Activated naive CD4-positive, alpha-beta T cell treated with anti-CD3 and anti-CD28 coated beads for 36 hours (primary cell): ENCODE measurements at places on chromosomes 4 and X.

DNA sequence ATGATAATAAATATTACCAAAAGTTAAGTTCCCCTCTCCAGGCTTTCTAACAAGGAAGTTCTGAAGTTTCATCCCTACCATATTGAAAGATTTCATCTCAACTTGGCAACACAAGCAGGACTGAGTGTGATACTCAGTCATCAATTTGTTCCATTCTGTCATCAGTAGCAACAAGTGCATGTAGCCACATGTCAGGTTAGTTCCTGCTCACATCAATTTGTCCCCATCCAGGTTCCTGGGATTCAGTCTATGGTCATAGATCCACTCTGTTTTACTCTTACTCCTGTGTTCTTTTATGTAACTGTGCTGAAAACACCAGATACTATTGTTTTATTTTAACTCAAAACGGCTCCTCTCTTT lies 22.2 kb downstream of the SMPX start:
- DNase-seq: no peak

DNA sequence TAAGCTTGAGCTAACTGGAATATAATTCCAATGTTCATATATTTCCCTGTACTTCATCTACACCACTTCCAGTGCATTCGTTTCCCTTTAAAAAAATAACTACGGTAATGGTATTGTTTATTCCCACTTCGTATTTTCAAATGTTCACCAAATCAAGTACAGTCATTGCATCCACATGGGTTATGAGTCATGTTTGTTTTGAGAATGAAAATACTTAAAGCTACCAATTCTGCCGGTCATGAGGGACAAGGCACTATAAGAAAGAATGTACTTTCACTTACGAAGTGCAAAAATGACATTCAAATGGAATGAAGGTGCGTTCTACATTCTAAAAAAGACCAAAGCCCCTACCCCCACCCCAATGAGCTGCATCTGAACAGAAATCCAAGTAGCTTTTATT lies 174.4 kb upstream of the FGF13 start:
- DNase-seq: no peak

GRCh38 chr4:52096048-52096447 lies 44.9 kb downstream of the SPATA18 start:
- DNase-seq: no peak

DNA sequence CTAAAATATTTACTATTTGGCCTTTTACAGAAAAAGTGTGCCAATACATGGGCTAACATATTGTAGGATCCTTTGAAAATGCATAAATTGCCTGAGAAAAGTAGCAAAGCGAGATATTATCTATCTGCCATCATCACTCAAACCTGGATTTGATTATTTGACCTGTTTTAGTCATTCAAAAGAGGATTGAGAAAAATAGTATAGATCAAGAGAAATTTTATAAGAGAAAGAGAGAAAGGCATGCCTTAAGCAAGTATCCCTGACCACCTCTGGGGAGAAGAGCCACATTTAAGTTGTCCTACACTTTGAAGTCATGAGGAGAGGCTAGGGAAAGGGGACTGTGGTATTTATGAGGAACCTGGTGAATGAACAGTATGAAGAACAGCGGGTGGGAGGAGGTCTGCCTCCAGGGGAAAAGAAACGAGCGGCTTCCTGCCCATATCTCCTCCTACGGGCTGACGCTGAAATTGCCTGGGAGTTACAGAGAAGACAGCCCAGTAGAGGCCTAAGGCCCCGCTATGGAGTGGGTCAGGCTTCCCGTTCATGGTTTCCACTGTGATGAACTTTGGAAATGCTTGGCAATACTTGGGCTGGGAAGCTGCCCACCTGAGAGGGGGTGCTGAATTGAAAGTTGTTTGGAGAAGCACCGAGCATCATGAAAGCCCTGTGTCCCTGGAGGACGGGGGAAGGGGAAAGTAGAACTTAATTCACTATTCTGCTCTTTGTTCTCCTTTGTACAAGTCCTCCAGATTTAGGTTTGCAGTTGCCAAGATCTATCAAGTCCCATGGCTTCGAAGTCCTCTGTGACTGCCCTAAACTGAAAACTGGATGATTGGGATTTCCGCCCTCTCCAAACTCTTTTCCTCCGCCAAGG lies 106.9 kb upstream of the ACSL4 start:
- DNase-seq: peak; percentile 12

DNA sequence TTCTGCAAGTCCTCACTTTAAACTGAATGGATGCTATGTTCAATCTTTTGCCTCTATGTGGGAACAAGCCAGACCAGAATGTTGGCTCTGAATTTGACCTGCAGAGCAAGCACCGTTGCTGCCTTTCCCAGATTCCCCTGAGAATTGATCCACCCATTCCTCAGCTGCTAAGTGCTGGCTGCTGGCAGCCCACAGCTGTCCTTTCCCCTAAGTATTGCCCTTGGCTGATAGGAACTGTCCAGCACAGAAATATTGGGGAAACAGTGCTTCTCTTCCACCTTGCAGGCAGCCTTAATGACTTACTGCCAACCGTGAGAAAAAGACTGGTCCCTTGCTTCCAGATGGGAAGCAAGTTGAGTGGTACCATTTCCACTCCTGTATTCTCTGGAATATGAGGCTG lies 475.9 kb downstream of the PDHA2 start:
- DNase-seq: no peak

DNA sequence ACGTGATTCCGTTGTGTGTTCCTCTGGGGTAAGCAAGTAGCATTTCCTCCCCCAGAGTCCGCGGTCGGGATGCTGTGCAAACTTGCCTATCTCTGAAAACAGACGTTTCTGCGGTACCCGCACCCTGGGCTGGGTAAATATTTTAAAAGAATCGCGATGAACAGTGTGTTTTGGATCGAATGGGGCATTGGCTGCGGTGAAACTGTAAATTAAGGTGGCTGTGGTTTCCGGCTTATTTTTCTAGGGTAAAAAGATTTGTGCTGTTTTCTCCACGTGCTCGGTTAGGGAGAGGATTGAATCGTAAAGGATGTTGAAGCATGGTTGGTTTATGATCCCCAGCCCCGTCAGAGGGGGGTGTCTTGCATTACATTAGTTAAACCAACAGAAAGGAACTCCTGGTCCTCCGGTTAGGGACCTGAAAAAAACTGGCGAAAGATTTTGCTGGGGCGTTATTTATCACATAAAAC lies 1.2 kb downstream of the HHIP start:
- DNase-seq: peak; percentile 27

DNA sequence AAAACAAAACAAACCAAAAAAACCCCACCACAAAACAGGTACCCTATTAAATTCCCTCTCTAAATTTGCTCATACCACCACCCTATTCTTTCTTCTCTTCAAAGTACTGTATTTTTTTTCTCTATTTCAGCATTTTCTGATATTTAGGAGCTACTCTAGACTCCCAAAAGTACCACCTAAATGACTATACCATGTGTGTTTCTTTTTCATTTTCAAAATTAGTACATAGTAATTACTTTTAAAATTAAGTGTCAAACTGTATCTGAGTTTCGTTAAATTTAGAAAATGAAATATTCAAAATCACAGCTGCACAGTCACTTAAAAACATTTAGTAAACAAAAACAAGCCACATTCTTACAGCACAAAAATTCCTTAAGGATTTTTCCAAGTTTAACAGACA lies 161.7 kb downstream of the FBXW7 start:
- no peak for DNase-seq

DNA sequence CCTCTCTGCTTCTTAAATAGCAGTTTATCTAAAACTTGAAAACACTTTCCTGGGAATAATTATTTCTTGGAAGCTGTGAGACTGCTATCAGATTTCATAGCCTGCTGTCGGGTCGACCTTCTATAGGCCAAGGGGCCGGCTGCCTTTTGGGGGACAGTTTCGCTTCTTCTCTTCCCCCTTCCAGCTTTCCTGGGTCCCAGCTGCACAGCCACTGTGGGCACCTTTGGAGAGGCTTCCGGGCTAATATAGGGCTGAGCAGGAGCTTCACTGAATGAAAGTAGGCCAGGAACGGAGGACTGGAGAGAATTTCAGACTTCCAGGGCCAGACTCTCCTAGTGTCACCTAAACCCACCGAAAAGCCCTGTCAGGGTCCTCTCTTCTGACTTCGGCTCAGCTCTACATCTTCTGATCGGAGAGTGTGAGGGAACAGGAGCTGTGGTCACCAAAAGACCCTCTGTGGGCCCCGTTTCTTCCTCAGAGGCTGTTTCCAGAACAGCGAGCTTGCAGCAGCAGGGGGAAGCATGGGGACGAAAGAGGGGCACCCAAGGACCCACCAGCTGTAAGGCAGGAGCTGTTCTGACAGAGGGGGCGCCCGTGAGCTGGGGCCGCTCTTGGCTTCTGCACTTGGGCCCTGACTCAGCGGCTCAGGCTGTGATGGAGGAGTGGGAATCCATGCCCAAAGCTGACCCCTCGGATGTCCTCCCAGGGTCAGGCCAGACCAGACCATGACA lies 620.6 kb downstream of the BCOR start:
- no peak for DNase-seq

GRCh38 chr4:153523164-153523796 lies 57.1 kb downstream of the TMEM131L start:
- no peak for DNase-seq

GRCh38 chr4:122152711-122153226 lies 638 bp downstream of the BLTP1 start:
- DNase-seq: peak; percentile 34

GRCh38 chrX:67724359-67725110 lies 180.7 kb downstream of the AR start:
- no peak for DNase-seq

GRCh38 chr4:26938516-26938915 lies 77.9 kb downstream of the STIM2 start:
- no peak for DNase-seq

- DNase-seq: no peak
Observed at GRCh38 chr4:141647966-141648365, 11.6 kb downstream of the IL15 start.

DNA sequence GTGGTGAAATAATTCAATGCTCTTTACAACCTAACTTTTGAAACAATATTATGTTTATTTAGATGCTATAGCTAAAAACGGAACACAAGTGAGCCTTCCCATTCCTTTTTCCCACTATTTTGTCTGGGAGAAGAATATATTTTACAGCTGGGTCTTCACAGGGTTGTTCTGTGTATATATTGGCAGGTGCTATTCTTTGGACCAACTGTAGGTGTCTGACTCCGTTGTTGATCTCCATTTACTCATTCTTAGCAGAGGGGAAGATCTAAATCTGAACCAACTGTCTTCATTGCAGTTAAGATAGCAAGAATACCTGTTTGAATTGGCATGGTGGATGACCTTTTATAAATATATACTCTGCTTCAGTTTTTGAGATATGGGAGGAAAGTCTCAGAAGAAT lies 257.4 kb downstream of the CFAP299 start:
- no peak for DNase-seq

DNA sequence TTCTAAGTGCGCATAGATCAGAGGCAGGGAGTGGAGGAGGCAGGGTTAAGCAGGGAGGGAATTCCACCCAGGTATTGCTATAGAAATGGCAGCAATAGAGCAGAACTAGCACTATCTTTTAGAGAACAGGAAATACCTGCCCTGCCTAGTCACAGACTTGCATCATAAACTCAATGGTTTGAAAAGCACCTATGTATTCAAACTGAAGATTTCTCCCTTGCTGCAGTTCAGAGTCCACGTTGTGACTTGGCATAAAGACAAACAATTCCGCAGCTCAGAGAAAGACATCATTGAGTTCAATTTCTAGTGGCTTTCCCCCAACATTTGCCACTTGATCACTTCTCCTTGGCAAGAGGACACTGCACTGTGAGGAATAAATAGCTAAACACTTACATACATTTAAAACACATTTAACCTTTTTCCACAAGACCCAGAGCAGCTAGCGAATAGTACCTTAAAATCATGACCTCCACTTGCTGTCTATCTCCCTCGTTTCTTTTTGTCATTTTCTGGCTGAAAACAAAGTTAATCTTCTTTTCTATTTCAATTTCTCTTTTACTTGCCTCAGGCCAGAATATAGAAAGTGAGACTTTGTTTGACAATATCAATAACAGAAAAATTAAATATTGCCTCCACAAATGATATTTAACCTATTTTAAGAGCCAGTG lies 42.4 kb downstream of the SLC7A11 start:
- no peak for DNase-seq

GRCh38 chr4:102474736-102475504 lies 26.2 kb upstream of the NFKB1 start:
- DNase-seq: no peak

DNA sequence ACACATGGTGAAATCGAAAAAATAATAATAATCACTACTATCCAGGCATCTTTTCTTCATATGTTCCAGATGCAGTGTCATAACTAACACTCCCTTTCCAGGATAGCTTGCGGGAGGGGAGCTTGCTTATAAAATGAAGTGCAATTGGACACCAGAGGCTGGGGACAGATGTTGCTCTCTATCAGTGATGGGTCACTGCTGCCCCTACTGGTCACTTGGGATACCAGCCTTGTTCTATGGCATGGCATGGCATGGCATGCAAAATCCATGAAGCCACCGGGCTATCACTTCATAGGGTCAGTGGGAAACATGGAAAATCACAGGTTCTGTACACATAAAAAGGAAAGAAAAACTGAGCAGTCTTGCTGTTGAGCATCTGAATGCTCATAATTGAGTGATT lies 168.1 kb downstream of the GLRA2 start:
- peak; percentile 43 for DNase-seq

DNA sequence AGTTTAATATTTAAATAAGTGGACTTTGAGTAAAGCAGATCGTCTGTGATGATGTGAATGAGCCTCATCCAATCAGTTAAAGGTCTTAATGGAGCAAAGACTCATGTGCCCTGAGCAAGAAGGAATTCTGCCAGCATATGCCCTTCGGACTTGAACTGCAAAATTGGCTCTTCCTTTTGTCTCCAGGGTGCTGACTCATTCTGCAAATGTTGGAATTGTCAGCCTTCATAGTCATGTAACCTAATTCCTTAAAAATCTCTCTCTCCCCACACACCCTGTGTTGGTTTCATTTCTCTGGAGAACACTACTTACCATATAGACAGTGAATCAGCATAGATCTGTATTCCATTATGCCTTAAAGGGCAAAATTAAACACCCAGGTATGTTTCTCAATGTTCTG lies 609.8 kb upstream of the GALNTL6 start:
- DNase-seq: no peak

DNA sequence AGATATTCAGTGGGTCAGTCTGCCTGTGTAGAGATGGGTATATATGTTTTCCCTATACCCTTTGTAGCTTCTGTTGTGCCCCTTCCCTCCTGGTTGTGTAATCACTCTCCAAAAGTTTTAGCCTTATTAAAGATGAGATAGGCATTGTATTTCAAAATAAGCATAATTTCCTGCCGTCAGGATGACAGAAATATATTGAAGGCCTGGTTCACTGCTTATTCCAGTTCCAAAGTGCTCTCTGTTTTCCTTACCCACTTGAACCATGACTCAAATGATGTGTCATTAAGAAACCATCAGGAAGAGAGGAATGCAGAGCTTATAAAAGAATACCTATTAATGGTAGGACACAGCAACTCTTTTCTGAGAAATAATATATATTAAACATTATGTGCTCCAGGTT lies 178.5 kb downstream of the GABRB1 start:
- no peak for DNase-seq
